Cardiac septum (tissue), 1 donor: ENCODE measurements at places on chromosomes 3 and 15. TPM values are rescaled to one million over a fixed set of nuclear protein-coding genes. Genes with fewer than 3 reads are reported as not detected.

- DNase-seq: no peak
Observed at GRCh38 chr3:186184021-186184420, 75.1 kb upstream of the ETV5 start.

- DNase-seq: no peak
Observed at GRCh38 chr3:43866529-43867353, 176.0 kb downstream of the ABHD5 start.

GRCh38 chr15:48176112-48176511 is 2.0 kb downstream of the MYEF2 start:
- no peak for DNase-seq

GRCh38 chr3:10702961-10703740 is 112.9 kb upstream of the SLC6A11 start:
- DNase-seq: no peak

DNA sequence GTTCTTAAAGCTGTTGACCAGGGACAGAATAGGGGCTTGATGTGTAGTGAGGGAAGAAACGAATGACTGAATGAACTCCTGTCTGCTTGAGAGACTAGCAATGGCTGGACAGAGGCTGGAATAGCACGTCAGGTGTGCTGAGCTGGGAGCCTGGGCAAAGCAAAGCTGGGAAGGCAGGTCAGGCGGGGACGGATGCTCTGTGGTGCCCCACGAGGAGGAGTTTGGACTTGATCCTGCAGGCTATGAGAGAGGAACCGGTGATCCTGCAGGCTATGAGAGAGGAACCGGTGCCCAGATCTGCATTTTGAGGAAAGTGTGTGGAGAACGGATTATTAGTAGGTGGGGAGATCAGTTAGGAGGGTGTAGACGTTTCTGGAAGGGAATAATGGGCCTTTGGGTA is 31.3 kb upstream of the PSTPIP1 start:
- DNase-seq: no peak

DNA sequence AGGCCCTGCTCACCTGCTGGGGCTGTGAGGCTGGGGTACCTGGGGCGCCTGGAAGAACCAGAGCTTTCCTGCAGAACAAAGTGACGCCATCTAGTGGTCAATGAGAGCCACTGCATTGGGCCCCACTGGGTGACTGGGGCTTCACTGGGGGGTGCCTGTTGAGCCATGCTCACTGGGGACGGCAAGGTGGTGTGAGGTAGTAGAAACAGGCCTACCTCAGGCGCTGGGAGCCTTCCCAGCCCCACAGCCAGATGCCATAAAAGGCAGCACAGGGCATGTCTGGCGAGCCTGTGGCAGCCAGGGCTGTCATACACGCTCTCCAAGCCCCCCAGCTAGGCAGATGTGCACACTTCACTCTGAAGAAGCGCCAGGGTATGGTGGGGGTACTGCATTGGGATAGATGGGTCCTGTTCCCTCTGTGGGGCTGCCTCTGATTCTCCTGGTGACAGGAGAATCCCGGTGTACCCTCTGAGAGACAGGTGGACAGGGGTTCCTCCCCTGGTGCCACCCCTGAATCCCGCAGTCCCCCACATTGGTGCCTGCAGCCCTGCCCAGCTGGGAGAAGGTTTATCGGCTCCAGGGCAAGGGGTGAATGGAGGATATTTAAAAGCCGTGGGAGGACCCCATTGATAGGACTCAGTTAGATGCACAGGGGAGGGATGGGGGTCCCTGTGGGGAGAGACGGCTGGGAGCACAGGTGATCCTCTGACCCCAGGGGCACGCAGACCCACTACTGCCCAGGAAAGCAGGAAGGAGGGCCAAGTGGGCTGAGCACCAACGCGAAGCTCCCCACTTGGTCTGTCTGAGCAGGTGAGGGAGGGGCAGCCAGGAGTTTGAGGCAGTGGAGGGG is 178.8 kb downstream of the NSMCE3 start:
- peak; percentile 67 for DNase-seq

GRCh38 chr3:45507820-45508317 is 86.7 kb upstream of the LIMD1 start:
- DNase-seq: no peak

- DNase-seq: no peak
Observed at GRCh38 chr3:177731644-177732268, 534.5 kb upstream of the TBL1XR1 start.

DNA sequence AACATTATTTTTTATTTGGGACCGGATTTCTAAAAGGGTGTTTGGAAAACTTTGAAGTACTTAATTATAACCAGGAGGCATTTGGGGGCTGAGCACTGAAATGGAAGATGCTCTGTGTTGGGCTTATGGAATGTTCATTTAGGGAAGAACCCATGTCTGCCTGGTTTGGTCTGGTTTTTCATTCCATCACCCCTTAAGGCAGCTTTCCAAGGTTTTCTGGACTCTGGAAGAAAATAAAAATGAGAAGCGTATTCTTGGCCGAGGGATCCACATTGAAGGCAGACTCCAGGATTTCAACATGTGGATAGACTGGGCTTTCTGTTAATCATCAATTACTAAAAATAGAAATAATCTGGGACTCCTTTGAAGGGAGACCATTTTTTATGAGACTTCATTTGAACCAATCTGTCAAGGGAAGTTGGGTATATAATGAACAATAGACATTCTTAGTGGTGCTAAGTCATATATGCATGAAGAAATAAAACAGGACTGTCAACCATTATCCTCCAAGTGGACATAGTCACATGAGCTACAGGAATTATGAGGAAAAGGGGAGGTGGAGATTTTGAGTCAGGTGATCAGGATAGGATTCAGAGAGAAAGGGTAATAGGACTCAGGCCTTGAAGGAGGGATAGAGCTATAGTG is 270.5 kb upstream of the ADAMTS9 start:
- DNase-seq: no peak

DNA sequence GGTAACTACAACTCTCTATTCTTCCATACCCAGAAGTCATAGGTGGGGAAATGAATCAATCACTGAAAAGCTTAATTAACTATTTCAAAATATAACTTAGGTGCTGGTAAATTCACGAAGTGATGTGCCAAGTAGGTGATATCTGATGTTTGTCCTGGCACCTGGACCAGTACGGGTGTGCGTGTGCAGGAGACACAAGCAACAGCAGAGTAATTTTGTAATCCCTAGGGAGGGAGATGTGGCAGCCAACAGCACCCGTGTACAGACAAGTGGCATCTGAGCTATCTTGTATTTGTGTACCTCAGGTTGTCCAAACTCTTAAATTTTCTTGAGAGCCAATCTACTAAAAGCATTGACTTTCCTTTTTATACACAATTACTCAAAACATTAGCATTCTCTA is 22.8 kb downstream of the USF3 start:
- DNase-seq: no peak

ASB14 gene
- 5.8 TPM for total RNA-seq

ZPLD1 gene
- not detected for total RNA-seq
